ENCODE measurements at places on chromosomes 3 and 15.

GRCh38 chr3:110165753-110166152, 828.4 kb upstream of the DPPA4 start:
- no peak for DNase-seq

- peak; percentile 63 for DNase-seq
Measured at GRCh38 chr3:164155400-164155799, 922.9 kb downstream of the SI start.

- DNase-seq, result no peak
Measured at GRCh38 chr15:67063689-67064606, 1.5 kb upstream of the SMAD3 start.

DNA sequence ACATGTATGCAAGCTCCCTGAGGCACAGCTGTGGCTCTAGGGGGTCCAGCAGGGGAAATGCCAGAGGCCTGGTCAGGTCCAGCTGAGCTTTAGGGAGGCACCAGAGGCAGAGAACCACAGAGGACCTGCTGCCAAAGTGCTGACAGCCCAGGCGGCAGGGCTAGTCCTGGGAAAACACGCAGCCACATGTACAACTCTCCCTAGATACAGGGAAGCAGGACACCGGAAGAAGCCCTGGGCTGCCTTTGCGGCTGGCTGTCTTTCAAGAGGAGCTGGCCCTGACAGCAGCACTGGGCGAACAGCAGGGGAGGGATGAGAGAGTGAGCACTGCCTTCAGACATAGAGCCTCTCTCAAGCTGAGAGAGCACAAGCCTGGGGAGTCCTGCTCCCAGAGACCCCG, 40.7 kb downstream of the RFT1 start:
- no peak for DNase-seq

DNA sequence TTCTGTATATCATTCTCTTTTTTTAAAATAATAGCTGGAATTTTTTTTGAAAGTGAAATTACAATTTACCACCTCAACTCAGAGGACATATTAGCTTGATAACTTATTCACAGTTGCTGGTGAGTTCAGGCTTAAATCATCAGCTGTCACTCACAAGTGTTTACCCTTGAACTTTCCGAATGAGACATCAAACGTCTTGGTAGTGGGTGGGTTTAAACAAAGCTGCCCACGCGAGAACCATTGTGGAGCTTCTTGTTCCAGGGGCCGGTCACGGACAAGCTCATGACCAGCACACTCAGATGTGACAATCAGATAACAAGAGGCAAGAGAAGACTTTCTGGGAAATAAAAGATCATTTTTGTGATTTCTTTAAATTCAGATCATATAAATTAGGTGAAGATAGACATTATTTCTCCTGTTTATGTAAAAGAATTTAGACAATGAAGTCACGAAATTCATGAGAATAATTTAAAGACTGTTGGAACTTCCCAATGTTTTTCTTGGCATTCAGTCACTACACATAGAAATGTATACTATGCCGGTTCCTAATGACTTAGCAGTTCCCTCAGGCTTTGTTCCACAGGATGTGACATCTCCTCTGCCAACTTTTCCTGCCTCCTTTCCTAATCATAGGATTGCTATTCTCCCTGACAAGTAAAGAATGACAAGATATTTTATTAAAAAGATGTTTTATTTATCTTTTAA, 29.3 kb downstream of the BTD start:
- DNase-seq, result peak; percentile 90

DNA sequence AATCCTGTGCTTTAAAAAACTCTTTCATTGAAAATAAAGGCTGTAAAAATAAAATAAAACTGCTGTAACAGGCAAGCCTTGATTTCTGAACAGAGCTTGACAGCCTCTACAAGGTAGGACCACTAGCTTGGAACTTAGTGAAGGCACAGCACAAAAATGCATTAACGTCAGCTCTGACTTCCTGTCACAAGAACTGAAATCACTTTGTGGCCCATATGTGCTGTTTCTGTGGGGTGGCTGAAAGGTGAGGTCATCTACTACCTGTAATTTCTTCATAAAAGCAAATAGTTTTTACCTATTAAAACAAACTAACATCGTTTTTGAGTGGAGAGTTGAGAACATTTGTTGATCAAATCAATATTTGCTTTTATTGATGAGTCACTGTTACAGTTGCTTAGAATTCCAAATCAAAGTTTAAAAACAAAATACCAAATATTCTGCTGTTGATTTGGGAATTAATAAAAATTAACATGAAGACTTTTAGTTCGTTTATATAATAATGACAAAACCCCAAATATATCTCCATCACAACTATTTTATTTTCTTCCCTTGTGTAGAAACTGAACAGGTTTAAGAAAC, 1034.1 kb downstream of the MCTP2 start:
- DNase-seq, result no peak

DNA sequence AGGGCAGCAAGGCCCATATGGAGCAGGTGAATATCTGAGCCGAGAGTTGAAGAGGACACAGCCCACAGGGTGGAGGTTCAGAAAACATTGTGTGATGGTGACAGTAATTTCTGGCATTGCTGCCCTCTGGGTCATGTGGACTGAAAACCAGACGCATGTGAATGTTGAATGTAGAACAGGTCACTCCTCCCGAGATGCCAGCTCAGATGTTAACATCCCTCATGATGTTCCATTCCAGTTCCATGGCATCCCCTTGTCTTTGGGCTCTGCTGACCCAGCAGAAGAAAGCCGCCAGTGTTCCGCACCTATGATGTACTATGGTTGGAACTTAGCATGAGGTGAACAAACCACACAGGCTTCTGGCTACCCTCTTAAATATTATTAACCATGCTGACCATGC, 110.7 kb upstream of the CTDSPL start:
- DNase-seq, result no peak

DNA sequence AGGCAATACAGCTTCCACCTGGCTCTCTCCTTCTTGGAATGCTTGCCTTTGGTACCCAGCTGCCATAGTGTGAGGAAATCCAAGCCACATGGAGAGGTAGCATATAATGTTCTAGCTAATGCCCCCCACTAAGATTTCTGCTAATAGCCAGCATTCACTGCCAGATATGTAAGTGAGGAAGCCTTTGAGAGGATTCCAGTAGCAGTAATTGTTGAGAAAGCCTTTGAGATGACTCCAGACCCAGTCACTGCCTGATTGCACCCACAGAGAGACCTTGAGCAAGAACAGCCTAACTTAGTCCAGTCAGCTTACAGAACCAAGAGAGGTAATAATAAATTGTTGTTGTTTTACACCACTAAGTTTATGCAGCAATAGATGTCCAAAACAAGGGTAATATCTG, 63.1 kb downstream of the STRIT1 start:
- peak; percentile 42 for DNase-seq

GRCh38 chr15:43214169-43214568, 6.6 kb downstream of the EPB42 start:
- DNase-seq, result no peak

GRCh38 chr3:16510620-16511319, 2.7 kb downstream of the RFTN1 start:
- DNase-seq, result no peak

DNA sequence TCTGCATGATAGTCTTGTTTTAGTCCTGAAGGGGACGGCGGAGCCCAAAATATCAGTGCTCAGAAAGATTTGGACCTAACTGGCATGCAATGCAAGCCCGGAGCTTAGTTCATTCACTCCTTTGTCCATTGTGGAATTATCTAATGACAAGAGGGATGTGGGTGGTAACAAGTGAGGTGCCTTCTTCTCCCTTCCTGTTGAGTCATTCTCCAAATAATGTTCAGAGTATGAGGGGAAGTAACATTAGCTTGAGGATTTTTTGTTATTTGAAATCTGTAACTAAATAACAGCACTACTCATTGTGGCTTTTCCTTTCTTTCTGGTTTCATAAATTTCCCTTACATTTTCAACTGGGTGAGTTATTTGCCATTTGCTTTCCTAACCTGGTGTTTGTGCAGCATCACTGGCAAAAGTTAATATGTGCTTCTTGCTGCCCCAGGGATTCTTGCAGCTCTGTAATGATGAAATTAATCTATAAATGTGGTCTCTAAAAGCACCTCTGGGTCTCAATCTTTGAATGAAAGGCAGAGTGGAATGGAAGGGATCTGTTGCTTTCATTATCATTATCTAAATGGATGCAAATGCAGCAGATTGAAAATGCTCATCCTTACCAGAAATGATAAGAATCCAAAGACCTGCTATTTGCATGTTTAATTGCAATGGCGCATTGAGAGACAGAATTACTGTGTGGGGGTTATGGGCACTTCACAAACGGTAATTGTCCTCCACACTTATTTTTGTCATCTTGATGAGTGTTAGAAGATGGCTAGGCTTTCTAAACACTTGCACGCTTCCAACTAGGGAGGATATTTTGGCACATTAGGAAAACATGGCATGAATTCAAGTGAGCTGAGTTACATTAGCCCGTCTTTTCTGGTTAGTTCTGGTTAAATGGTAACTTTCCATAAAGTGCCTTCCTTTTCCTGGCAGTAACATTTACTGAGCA, 89.9 kb upstream of the MITF start:
- peak; percentile 4 for DNase-seq

GRCh38 chr3:196979545-196979944, 10.9 kb upstream of the PIGZ start:
- DNase-seq, result peak; percentile 35

GRCh38 chr3:196970547-196971093, 2.0 kb upstream of the PIGZ start:
- no peak for DNase-seq

DNA sequence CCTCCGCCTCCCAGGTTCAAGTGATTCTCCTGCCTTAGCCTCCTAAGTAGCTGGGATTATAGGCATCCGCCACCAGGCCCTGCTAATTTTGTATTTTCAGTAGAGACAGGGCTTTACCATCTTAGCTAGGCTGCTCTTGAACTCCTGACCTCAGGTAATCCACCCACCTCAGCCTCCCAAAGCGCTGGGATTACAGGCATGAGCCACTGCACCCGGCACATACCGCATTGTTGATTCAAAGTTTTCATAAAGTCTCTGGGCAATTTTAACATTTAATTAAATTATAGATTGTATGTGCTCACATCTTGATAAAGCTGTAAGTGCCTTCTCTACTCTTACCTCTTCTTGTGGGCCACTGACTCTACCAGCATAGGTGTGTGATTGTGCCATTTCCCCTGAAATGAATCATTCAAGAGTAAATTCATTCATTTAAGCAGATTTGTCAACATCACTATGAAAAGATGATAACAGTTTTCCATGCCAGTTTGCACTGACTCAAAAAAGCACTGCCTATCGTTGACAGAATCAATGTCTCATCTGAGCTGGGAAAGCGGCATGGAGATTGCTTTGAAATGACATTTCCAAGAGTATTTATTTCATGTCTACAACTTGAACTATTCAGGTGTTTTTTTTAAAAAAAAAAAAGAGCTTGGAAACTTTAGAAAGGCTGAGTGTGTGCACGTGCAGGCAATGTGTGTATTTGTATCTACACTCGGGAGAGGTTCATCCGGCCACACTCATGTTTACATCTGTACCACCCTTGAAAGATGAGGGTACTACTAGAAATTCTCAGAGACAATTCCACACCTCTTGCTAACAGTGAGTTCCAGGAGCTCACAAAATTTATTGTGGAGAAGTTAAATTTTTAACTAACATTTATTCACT, 3.5 kb downstream of the BCL2A1 start:
- no peak for DNase-seq

DNA sequence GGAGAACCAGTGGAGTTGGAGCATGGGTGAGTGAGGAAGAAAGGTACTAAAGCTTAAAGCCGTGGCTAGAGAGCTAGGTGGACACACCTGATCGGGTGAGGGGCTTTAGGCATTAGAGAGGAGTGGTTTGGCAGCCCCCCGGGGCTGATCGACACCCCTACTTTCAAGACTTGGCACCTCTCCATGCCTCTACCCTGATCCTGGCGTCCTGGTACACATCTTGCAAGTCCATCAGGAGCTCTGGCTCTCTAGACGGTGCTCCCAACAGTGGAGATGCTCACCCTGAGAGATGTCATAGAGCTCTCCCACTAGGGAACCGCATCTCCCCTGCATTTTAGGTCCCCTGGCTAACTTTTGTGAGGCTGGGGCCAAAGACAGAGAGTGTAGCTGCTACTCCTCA, 98.1 kb downstream of the XXYLT1 start:
- no peak for DNase-seq

- DNase-seq, result peak; percentile 40
Measured at GRCh38 chr3:172859041-172859440, 108.5 kb downstream of the ECT2 start.

DNA sequence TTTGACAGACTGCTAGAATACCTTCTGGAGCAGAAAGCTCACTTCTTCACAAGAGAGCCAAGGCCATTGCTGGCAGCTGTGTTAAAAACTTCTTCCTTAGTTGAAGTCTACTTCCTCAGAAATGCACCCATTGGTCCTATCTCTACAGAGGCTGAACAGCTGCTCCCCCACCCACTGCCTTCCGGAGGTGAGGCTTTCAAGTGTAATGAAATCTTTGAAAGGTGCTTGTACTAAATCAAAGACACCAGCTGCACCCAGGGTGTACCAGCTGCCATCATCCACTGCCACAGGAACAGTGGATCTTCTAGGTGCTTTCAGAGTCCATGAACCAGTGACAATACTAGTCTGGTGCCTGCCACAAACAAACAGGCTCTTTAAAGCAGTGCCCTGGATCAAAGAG, 26.4 kb upstream of the HERC1 start:
- no peak for DNase-seq

- peak; percentile 58 for DNase-seq
Measured at GRCh38 chr15:62344806-62345539, 179.9 kb upstream of the C2CD4B start.

DNA sequence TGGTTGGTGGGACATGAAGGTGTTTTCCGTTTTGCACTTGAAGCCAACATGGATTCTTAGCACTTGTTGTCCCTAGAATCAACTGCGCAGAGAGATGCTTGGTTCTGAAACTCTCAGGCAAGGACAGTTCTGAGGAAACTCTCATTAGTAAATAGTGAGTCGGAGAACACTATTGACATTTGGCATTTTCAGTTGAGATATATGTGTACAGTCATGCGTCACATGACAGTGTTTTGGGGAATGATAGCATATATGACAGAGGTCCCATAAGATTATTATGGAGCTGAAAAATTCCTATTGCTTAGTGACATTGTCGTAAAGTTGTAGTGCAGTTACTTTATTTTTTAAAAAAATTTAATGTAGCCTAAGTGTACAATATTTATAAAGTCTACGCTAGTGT, 5.8 kb downstream of the APBA2 start:
- DNase-seq, result peak; percentile 36

- no peak for DNase-seq
Measured at GRCh38 chr3:149523512-149524299, 49.2 kb downstream of the TM4SF4 start.

- no peak for DNase-seq
Measured at GRCh38 chr3:189911001-189911400, 209.7 kb downstream of the P3H2 start.

- DNase-seq, result no peak
Measured at GRCh38 chr15:81161160-81161673, 27.1 kb downstream of the CFAP161 start.

DNA sequence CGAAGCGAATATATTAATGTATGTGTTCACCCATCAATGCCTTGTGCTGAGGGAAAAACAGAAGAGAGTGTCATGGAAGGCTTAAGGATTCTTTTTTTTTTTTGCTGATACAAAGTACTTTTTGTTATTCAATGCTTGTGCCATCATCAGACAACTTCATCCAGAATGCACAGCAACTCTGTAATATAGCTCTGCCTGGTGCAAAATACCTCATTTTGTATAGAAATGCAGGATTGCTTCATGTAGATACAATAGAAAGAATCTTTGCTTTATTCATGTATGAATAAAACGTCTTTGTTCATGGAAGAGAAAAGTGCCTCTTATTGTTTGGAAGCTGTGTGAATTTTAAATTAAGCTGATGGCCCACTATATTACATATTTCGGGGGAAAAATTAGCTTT, 62.9 kb downstream of the SH3GL3 start:
- no peak for DNase-seq
